Fibroblast of skin of back (primary cell): ENCODE measurements at places on chromosomes 7 and 10.

DNA sequence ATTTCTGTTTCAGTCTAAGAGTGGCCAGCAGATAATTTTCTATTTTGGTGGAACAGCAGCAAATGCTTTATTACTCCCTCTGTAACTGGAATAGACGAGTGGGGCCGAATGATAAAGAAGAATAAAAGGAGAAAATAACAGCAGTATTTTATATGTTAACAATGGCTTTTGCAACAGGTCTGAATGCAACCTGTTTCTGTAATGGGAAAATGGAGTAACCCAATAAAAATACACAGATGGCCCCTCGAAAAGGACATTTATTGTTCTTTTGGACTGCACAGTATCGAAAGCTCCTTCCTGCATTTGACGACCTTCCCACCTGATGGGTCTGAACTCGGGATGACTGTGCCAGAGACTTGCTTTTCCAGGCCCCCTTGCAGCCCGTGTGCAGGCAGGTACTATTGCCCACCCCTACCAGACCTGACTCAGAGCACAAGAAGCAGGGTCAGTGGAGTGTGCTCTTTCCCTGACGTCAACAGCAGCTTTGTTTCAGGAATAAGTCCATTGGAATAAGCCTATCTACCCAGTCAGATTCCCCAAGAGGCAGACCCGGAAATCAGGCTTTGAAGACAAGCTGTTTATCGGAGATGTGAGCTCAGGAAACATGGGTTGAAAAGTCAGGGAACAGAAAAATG is 306.5 kb upstream of the NEBL start:
- no peak for DNase-seq

DNA sequence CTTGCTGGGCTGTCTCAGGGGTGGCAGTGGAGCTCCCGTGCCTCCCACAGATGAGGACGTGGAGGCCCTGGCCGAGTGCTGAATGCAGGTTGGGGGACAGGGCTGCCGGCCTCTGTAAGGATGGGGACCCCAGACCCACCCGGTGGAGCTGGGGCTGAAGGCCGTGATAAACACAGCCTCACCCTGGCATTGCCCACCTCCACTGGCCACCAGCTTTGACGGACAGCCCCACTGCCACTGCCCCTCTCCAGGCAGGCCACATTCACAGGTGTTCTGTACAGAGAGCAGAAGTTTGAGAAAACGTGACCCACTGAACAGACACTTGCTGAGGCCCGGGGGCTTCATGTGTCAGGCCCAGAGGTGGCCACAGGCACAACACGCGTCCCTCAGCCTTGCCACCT is 126.2 kb downstream of the LHPP start:
- no peak for DNase-seq

DNA sequence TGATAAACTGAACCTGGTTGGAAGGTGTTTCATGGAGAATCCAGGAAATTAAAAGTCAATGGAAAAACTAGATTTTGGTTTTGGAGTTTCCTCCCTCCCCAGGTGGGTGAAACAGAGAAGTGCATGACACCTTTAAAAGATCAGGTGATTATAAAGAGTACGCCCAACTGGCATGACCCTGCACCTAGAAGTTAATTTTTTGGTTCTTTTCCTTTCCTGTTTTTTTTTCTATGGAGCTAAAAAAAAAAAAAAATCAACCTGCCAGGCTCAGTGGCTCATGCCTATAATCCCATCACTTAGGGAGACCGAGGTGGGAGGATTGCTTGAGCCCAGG is 7.9 kb downstream of the GJD4 start:
- no peak for DNase-seq

GRCh38 chr7:83593921-83594475 is 54.9 kb downstream of the SEMA3E start:
- no peak for DNase-seq

- no peak for DNase-seq
Measured at GRCh38 chr7:64867863-64868440, 35.1 kb upstream of the ZNF273 start.

DNA sequence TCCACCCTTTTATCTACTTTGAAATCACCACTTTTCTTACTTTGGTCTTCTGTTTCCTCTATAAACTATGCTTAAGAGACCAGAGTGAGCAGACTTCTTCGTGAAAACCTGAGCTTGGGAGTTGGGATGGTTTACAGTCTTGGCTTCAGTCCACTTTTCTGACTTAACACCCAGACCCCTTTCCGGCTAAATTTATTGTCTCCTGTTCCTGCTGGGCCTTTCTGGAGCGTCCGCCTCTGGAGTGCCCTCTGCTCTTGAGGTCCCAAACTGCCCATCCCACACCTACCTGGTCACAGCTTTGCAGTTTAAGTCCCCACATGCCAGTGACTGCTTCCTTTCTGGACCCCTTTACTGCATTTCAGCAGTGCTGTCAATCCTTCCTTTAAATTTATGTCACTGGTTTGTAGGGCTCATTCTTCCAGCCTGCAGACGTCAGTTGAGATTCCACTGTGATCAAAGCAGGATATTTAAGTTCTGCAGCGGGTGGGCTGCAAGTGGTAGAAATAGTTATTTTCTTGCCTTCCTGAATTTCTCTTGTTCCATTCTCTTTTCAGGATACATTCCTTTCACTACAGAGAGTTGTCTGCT is 80.3 kb downstream of the KAT6B start:
- no peak for DNase-seq

DNA sequence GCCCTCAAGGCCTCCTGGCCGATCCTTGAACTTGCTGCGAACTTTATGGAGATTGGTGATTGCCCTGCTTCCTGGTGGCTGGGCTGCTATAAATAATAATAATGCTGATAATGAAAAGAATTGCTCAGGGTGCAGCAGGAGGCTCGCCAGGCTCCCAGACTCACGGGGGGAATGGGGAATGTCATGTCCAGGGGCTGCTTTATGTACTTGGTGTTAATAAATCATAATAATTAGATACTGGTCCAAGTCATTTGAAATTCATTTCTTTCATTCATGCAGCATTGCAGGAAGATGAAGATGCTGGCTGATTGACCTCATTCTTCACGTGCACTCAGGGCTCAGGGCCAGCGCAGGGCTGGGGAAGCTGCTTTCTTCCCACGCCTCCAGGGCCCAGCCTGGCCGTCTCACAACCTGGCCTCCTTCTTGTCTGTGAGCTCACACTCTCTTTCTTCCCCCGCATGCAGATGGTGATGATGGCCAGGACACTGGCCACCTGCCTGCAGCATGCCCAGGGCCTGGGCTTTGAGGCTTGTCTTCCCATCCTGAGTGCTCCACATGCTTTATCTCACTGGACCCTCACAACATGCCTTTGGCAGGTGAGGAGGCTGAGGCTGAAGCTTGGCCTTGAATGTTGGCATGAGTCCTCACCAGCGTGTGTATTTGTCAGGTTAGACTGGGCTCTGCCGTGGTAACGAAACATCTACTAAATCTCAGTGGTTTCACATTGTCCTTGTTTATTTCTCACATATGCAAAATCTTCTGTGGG is 138.4 kb upstream of the TNS3 start:
- DNase-seq, result no peak

DNA sequence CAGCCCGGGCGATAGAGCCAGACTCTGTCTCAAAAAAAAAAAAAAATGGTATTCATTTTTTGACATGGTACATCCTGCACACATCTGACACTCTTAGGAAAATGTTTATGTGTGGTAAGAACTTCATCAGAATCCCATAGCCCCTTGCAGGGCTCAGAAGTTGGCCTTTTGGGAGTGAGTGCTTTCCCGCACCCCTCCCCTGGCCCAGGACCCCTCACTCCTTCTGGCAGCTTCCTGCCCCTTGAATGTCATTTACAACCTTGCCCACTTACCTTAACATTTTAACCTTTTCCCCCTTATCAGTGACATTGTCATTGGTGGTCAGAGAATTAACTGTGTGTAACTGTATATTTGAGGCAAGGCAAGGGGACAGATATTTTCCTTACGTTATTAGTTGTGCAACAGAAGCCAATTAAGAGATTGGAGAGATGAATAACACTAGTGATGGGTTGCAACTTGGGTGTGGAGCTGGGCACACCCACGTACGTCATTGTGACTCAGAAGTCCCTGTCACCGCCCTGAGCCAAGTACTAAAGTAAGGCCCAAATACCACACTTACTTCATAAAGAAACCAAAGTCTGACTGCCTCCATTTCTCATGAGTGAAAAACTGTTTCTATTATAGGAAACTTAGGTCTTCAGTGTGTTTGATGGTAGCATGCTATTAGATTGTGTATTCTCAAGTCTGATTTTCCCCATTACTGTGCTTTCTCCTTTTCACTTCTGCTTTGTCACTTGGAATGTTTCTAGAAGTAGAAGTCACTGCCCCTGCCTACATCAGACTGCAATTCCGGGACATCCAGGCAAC is 31.6 kb downstream of the OGDH start:
- DNase-seq, result peak; percentile 89

- no peak for DNase-seq
Measured at GRCh38 chr7:5607951-5608656, 173.4 kb downstream of the RNF216 start.

GRCh38 chr7:131038153-131038552 is 289.5 kb upstream of the MKLN1 start:
- DNase-seq, result no peak

- no peak for DNase-seq
Measured at GRCh38 chr7:76139670-76140069, 62.0 kb upstream of the SRRM3 start.

DNA sequence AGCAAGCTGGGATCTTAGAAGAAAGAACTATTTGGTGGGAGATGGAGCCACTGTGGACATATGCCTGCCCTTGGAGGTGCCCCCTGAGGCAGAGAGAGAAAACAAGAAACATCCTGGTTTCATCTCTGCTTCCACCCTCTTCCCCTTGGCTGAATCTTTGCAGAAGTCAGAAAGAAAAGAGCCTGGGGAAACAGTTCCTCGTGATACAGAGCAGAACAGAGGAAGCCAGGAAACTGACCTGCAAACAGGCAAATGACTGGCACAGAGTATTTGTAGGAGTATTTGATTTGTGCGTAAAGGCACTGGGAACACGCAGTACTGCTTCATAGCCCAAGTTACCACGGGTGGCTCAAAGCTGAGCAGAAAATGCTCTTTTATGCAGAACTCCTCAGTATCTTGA is 7.0 kb upstream of the KEL start:
- DNase-seq, result no peak

- DNase-seq, result no peak
Measured at GRCh38 chr10:7601023-7601656, 65.6 kb downstream of the ITIH5 start.
